ENCODE measurements at places on chromosomes 1 and 21.

DNA sequence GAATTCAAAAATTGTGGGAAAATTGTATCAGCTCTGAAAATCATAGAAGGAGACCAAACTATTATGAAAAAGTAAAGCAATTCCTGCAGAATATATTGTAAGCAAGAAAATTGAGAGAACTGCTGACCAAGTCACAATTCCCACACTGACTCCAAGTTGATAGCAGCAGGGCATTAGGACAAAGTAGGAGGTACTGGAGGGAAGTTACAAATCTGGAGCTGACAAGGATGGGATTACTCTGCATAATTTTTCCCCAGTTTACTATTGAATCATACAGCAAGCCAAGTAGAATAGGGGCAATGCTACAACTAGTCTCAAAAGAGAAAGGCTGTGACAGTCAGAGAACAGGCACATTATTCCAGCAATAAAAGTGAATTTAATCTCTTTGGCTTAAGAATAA, 161.3 kb upstream of the USP25 start:
- no peak for DNase-seq

DNA sequence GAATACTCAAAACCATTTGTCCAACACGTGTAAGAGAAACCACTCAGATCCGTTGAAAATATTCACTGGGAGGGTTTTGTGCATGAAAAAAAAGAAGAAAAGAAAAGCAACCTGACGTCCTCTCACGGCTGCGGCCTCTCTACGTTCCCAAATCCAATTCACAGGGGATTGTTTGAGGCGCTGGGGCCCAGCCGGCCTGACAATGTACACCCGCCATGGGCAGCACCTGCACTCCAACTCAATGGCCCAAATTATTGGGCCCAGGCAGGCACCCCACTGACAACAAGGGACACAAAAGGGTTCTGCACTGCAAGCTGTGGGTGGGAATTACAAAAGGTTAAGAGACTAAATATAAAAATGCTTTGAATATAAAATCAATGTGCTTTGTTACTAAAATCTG, 41.5 kb downstream of the MORN1 start:
- no peak for DNase-seq

DNA sequence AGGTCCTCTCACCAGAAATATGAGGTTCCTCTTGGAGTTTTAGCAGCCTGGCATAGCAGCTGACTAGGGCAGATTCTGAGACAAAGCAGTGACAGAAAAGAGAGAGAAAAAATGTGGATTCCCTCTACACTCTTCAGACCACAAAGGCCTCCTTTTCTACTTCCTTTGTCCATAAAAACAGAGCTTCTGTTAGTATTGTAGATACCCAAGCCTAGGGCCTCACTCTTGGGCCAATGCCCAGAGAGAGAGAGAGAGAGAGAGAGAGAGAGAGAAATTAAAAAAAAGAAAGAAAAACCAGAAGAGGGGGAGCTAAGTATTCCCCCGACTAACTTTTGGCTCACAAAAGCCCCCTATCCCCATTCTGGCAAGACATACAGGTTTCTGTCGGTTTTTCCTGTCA, 2.4 kb upstream of the ZRANB2 start:
- DNase-seq, result no peak

DNA sequence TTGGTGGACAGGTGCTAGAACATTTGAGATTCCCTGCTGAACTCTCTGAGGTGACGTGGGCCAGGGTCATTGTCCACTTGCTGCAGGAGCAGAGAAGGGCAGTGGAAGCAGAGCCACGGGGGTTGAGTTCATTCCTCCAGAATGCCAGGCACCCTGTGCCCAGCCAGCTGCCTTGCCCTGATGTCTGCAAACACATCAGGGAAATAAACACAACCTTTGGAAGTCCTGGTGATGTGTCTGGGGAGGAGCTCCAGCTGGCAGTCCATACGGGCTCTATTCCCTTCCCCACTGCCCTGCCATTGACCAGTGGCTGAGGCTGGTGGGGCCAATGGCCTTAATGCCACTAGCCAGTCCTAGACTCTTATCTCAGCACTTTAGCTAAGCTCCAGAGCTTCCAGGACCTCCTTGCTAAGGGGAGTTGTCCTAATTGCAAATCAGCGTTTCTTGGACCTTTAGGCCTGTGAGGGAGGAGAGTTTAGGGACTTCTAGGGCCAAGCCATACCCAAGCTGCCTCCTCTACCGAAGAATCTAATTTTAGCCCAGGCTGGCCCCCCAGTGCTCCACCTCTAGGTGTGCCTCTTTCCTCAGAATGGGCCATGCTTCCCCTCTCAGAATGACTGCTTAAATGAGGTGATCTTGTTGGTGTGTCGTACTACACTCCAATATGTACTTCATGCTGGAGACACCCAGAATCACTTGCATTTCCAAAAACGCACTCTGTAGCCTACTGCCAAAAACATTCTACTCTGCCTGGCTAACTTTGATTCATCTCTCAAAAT, 25.9 kb upstream of the MFSD2A start:
- DNase-seq, result no peak

- DNase-seq, result no peak
These were observed 34.0 kb downstream of the FH start for GRCh38 chr1:241485554-241485992.

- peak; percentile 100 for DNase-seq
These were observed at the start of gene TRAPPC3 for GRCh38 chr1:36149237-36149972. TRAPPC3 (minus strand) TSS chr1:36149486; CDS start chr1:36149378, 108 bp downstream.

DNA sequence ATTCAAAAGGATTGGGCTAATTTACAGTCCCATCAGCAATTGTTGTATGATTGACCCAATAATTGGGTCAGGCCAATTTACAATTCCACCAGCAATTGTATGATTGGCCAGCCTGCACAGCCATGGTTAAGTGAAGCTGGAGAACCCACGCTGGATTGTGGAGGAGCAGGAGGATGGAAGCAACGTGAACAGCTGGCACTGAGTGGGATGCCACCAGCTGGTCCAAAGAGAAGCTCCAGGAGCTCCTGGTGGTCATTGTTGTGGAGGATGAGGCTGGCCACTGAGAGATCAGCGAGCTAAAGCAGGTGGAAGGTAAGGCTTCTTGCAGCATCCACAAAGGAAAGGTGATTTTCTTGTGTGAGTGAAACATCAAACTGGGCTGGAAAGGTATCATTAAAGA, 23.2 kb upstream of the EFCAB14 start:
- no peak for DNase-seq

DNA sequence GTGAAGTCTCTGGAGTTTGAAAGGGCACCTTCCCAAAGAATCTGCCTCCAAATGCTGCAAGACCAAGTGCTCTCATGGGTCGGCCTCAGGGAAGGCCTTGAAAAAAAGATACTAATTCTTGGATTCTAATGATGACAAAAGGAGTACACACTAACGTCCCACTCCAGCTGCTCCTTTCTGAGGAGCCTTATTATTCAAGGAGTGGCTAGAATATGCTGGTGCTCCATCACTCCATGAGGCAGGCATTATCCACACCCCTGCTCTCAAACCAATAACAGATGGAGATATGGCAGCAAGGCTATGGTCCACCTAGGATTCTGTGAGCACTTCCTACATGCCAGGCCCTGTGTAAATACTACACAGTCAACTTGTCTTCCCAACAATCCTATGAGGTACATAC, 54.4 kb downstream of the FAM78B start:
- no peak for DNase-seq

DNA sequence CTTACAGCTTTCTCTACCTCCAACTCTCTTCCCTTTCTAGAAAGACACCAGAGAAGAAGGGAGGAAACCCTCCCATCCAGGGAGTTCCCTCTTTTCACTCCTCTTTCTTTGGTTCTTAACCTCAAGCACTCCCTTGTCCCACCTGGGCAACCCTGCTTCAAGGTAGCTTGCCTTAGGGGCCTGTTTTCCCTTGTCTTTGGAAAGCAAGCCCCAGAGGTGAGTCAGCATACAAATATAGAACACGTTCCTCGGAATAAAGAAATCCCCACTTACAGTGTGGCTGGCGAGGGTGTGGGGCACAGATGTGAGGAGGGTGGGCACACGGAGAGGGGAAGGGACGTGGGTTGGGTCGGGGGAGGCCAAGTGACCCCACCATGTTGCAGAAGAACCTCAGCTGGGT, 26.1 kb upstream of the KCNE2 start:
- no peak for DNase-seq

DNA sequence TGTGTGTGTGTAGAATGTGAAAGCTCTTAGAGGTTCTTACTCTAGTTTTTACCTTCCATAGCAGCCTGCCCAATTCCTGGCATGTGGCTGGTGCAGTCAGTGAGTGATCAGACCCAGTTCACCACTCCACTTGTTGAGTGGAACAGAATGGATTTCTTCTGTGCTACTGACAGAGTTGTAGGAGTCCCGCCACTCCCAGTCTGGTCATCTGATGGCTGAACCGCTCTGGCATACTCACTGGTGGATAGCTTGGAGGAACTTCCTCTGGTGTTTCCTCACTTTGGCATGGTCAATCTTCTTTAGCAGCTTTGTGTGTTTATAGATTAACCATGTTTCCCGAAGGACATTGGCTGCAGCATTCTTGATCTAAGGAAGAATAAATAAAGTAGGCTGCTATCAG, 106.7 kb upstream of the ADAR start:
- no peak for DNase-seq

DNA sequence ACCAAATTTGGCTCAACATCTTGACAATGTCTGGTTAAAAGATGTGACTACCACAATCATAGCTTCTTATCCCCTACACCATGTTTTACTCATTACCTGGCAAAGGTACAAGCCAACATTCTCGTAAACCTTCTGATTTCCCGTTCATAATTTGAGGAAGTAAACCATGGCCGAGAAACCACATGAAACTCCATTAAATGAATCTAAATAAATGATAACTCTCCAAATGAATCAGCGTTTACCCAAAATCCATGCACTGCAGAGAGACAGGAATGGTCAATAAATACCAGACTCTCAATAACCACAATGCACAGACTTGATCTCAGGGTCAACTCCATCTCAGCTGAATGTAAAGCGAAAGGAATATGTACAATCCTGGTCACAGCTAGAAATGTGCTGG, 125.2 kb downstream of the TYW3 start:
- DNase-seq, result no peak

DNA sequence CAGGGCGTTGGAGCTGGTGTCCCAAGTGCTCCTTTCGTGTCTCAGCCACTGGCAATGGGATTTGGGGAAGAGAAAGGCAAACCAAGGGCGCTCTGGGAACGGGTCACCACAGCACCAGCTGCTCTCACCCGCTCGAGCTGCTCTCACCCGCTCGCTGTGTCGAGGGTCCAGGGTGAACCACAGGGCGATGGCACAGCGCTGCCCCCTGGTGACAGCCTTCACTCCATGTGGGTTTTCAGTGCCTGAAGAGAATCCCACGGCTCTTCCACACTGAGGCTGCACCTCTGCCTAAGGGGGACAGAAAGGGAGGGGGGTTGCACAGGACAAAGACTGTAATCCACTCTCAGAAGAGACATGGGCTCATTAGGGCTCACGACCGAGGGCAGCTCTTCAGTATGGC, 7.1 kb upstream of the CLDN19 start:
- peak; percentile 36 for DNase-seq

GRCh38 chr1:93675931-93676330, 5.7 kb downstream of the BCAR3 start:
- DNase-seq, result no peak

- DNase-seq, result no peak
These were observed 139.4 kb downstream of the EDEM3 start for GRCh38 chr1:184615301-184615700.

GRCh38 chr1:221477252-221477651, 264.6 kb downstream of the DUSP10 start:
- no peak for DNase-seq

GRCh38 chr1:225427235-225428067, at the start of gene LBR:
LBR (minus strand) TSS chr1:225428038; CDS start chr1:225424075, 3,963 bp downstream.
- peak; percentile 28 for DNase-seq

DNA sequence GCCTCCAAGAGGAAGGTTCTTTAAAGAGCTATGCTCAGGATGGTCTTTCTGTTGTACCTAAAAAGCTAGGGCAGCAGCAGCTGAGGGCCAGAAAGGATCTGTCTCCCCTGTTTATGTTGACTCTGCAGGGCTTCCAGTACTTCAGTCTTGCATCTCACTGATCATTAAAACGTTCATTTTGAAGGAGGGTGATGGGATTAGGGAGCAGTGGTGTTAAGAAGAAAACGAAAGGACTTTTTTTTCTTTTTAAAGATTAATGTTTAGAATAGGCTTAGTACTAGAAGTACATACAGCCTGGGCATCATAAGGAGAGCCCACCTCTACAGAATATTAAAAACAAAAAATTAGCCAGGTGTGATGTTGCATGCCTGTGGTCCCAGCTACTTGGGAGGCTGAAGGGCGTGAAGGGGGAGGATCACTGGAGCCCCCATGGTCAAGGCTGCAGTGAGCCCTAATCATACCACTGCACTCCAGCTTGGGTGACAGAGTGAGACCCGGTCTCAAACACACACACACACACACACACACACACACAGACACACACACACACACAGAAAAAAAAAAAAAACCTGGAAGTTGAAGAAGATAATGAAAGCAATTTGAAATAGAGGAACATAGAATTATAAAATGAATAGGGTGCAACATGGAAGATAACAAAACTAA, 2.9 kb downstream of the CR1L start:
- no peak for DNase-seq

DNA sequence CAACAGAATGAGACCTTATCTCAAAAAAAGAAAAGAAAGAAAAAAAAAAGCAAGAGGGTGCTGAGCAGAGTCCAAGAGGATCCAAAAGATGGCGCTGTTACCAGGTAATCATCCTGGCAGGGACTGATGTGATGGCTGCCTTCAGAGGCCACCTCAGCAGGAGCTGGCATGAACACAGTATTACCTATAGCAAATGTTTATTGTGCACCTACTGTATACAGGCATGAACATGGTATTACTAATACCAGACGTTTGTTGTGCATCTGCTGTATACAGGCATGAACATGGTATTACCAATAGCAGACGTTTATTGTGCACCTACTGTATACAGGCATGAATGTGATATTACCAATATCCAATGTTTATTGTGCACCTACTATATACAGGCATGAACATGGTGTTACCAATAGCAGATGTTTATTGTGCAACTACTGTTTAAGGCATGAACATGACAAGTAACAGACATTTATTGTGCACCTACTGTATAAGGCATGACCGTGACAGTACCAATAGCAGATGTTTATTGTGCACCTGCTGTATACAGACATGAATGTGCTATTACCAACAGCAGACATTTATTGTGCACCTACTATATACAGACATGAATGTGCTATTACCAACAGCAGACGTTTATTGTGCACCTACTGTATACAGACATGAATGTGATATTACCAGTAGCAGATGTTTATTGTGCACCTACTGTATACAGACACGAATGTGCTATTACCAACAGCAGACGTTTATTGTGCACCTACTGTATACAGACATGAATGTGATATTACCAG, 115.1 kb upstream of the TMEM51 start:
- DNase-seq, result no peak

DNA sequence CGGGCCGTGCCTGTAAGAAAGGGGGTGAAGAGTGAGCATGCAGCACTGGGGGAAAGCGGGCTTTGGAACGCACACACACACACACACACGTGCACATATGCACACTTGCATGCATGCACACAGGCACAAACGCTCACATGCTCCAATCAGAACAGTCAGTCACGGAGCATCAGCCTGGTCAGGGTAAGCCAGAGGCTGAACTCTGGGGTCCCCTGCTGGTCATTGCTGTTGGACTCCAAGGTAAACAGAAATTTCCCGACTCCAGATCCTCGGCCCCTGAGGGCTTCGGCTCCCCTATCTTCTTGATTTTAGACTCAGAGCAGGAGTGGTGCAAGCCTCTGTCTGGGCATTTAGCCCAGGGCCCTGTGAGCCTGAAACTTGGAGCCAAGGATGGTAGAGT, 54.2 kb downstream of the SYT2 start:
- DNase-seq, result no peak

GRCh38 chr1:65458730-65459396, 38.4 kb downstream of the LEPR start:
- DNase-seq, result no peak

GRCh38 chr21:36155603-36156338, 853 bp upstream of the DOP1B start:
- peak; percentile 42 for DNase-seq

- DNase-seq, result no peak
These were observed 20.3 kb downstream of the USP24 start for GRCh38 chr1:55194851-55195250.

Measured in heart right ventricle (tissue), 16 donors.